Activated CD8-positive, alpha-beta memory T cell treated with anti-CD3 and anti-CD28 coated beads for 4 hours (primary cell): ENCODE measurements at places on chromosomes 1 and 21.

DNA sequence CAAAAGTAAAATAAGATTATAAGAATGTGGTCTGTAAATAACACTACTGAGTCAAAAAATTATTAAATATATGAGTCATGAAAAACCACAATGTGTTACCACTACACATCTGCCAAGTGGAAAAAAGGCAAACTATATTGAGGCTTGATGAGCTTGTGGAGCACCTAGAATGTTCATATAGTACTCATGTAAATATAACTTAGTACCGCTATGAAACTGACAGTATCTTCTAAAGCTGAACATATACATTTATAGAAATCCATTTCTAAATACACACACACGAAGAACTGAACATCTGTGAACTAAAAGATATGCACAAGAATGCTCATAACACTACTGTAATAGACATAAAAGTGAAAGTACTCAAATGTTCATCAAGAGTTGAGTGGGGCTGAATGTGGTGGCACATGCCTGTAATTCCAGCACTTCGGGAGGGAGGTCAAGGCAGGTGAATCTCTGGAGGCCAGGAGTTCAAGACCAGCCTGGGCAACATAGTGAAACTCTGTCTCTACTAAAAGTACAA, 18.5 kb upstream of the GBP3 start:
- DNase-seq: no peak

DNA sequence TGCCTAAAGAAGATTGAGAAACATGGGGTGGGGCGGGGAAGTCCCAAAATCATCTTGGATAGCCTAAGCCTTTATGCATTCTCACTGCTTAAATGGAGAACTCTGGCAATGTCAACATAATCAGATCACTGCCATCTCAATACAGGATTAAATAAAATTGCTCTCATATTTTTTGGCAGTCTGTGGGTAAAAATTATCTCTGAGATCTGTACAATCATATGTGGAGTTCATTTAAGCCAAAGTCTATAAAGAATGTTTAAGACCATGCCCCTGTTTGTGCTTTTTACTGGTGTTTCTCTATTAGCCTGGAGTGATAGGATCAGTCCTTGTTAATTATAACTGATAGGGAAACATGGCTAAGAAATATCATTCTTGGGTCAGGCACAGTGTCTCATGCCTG, 136.3 kb downstream of the GPR52 start:
- DNase-seq: no peak

DNA sequence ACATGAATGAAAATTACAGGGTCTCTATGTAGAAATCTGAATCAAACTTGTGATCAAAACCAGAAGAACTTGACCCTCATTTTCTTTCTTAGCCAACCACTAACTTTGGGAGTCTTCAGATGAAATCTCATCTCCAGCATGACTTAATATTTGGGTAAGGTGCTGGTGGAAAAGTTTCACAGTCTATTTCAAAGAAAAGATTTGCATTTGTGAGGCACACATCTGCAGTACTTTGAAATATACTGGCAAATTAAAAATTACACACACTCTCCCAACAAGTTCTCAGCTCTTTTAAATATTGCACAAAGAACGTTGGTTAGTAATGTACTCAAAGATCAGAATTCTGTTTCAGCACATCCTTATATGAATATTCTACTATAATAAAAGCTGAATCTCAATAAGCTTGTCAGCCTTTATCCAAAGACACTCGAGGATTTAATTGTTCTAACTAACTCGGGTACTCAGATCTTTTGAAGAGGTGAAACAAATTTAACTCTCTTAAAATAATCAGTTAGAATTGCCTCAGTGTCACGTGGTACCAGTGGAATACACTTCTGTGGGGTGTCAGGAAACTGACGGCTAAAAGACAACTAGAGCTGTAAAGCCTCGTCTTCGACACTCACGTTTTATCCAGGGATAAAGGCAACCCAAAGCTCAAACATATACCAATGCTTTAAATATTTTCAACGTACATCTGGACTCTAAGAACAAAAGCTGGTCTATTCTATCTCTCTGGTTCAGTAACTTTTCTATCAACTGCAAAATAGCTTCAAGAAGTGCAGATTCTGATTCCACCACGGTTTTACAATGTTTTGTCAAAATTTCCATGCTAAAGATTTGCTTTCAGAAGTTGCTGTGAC, 19.0 kb downstream of the SAMSN1 start:
- DNase-seq: no peak

DNA sequence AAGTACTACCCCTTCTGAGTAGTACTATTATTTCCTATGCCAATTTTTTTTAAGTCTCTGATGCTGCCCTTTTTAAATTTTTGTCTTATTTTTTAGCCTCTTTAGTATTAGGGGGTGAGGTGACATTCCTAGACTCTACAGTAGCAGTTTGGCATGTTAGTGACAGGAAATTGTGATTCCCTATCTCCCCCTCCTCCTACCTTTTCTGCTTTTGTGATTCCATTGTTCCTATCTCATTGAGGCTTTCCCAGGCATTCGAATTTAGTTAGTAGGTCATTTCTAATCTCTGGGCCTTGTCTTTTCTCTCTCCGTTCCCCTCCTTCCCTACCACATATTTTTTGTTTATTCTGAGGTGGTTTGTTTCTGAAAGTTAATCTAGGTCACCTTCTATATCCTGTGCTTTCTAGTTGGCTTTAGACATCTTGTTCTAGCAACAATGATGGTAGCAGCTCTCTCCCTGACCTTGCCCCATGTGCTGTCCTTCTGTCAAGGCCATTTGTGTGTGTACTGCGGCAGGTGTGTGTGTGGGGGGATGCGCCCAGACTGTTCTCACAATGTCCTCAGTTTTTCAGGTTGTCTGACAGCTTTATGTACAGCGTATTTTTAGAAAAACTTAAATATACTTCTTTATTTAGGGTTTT, 21.5 kb downstream of the SEMA6C start:
- no peak for DNase-seq

DNA sequence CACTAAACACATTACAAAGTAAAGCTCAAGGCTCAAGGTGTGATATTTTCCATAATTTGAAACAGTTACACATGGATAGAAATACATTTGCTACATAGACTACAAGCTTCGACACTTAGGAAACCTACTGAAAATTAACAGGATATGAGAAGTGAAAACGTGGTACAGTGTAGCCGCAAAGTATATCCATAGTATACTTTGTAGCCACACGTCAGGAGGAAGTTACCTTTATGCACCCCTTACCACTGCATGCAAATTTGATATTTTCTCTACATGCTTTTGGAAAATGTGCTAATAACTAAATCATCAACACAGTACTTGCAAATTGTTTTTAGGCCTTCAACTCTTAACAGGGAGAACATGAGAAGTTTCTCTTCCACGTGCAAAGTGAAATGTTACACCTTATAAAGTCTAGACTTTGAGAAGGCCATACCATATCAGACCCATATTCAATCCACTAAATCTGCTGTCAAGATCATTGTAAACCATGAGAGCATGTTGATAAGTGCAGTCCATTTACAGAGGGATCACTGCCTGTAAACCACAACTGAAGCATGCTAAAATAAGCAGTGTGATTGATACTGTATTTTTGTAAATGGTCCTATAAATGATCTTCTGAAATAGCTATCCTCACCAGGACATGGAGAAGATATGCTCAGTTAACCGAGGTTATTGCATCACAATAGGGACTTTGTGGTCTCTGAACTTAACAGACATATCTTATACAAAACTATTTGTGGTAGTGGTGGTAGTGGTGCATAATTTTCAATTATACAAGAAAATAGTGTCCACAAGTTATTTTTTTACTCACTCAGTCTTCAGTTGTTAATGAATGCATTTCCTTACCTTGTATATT, 64.7 kb downstream of the VAV3 start:
- no peak for DNase-seq

DNA sequence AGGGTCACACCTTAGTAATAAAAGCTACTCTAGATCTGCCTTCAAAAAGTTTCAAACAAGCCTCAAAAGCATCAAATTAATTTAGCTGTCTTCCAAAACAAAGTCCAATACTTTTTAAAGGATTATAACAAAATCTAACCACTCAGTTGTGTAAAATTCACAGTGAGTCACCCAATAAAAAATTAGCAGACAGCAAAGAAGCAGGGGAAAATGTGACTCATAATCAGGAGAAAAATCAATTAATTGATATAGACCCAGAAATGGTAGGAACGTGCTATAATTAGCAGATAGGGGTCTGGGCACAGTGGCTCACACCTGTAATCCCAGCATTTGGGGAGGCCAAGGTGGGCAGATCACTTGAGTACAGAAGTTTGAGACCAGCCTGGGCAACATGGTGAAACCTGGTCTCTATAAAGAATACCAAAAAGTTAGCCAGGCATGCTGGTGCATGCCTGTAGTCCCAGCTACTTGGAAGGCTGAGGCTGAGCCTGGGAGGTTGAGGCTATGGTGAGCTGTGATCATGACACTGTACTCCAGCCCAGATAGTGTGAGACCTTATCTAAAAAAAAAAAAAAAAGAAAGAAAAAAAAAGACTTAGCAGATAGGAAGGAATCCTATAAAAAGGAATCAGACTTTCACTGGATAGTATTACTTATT, 8.1 kb upstream of the MYOG start:
- DNase-seq: no peak

- no peak for DNase-seq
Measured at GRCh38 chr1:225554216-225554812, 98.6 kb downstream of the ENAH start.

DNA sequence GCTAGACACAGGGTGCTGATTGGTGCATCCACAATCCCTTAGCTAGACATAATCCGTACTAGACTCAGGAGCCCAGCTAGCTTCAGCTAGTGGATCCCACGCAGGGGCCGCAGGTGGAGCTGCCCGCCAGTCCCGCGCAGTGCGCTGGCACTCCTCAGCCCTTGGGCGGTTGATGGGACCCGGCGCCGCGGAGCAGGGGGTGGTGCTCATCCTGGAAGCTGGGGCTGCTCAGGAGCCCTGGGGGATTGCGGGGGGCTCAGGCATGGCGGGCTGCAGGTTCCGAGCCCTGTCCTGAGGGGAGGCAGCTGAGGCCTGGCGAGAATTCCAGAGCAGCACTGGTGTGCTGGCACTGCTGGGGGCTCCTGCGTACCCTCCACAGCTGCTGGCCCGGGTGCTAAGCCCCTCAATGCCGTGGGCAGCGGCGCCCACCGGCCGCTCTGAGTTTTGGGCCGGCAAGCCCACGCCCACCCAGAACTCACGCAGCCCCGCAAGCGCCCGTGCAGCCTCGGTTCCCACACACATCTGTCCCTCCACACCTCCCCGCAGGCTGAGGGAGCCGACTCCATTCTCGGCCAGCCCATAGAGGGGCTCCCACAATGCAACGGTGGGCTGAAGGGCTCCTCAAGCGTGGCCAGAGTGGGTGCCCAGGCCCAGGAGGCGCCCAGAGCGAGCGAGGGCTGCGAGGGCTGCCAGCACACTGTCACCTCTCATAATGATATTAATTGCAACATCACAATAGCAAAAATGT, 87.4 kb downstream of the CRB1 start:
- DNase-seq: no peak
